CD4-positive, alpha-beta T cell treated with Interferon alpha-2 for 1 hour (primary cell): ENCODE measurements at places on chromosomes 1 and 21.

DNA sequence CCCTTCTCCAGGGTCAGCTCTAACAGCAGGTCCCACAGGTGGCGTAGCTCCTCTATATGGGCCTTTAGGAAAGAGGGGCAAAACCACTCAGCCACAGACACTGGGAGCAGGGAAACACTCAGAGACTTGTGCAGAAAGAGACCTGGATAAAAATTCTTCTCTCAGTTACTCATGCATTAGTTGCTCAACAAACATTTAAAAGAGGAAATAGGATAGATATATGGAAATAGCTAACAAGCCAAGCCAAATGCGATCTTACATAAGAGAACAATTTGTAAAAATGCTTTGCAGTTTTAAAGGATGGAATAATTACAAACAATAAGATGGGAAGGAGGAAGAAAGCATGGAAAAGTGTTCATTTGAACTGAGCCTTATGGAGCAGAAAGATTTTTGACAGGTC lies 4.9 kb downstream of the SPTA1 start:
- no peak for DNase-seq

GRCh38 chr1:58895082-58895481 lies 111.2 kb upstream of the JUN start:
- no peak for DNase-seq

DNA sequence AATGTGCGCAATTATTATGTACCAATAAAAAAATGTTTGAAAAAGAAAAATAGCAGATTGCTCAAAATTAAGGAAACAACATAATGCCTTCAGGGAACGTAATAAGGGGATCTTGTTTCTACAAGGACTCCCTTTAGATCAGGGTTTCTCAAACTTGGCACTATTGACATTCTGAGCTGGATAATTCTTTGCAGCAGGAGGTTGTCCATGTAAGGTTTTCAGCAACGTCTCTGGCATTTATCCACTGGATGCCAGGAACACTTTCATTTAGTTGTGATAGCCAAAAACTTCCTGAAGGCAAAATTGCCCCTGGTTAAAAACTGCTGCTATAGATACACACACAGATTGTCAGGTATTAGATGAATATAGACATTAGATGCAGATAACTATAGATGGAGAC lies 666.7 kb upstream of the ADAMTS5 start:
- DNase-seq: no peak

- DNase-seq: no peak
Measured at GRCh38 chr1:212512816-212513559, 80.3 kb downstream of the NENF start.

DNA sequence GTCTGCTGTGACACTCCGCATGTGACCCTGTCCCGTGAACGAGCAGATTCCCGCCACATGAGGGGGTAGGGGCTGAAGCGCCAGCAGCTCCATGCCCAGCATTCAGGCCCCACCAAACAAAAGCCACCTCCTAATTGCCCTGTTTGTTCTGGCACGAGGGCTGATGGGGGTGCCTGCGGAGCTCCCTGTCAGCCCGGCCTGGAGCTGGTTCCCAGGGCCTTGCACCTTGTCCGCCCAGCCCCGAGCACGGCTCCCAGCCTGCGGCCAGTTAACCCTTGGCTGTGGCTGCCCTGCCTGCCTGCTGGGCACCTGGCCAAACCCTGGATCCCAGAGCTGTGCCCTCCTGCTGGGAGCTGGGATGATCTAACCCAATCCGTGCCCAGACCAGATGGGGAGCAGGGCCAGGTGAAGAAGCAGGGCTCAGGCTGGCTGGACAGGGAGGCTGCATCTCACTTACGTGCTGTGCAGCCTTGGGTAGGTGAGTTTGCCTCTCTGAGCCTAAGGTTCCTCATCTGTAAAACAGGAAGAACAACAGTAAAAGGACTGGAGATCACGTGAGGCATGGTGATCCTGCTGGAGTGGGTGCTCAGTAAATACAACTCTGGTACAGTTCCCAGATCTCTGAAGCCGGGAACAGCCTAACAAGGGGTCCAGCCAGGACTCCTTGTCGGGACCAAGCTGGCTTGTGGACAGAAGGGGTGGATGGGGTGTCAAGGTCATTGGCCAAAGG lies 110.9 kb upstream of the IFFO2 start:
- no peak for DNase-seq

GRCh38 chr1:31848381-31848897 lies 32.6 kb upstream of the SPOCD1 start:
- DNase-seq: peak; percentile 61

DNA sequence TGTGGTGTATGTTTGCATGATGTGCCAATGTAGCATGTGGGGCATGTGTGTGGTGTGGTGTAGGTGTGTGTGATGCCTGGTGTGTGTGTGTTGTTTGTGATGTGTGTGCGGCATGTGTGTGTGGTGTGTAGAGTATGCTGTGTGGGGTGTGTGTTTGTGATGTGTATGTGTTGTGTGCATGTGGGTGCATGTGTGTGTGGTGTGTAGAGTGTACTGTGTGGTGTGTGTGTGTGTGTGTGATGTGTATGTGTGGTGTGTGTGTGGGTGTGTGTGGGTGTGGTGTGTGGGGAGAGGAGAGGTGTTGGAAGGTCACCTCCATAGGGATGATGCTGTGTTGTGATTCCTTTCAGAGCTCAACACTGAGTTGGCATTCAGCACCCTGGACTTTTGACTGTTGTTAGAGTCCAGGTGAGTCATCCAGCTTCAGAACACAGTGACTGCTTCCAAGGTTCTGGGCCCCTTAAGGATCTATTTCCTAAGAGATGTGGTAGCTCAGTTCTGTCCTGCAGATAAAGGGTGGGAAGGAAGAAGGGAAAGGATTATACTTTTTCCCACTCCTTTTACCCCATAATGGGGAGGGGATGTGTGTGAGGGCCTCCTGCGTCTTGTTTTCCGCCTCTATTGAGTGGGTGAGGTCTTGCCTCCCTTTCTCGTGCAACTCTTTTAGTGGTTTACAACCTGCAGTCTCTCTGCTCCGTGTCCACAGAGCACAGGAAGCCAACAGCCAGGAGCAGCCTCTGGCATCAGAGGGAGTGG lies 47.6 kb downstream of the RHOU start:
- no peak for DNase-seq

- no peak for DNase-seq
Measured at GRCh38 chr1:28266920-28267322, 7.6 kb downstream of the SESN2 start.

GRCh38 chr1:12166834-12167492 lies at the start of gene TNFRSF1B:
TSS of gene TNFRSF1B (plus strand) at chr1:12166991. CDS start at chr1:12167092, 101 bp downstream.
- DNase-seq: peak; percentile 75

- DNase-seq: no peak
Measured at GRCh38 chr1:198486903-198487302, 53.6 kb downstream of the ATP6V1G3 start.

DNA sequence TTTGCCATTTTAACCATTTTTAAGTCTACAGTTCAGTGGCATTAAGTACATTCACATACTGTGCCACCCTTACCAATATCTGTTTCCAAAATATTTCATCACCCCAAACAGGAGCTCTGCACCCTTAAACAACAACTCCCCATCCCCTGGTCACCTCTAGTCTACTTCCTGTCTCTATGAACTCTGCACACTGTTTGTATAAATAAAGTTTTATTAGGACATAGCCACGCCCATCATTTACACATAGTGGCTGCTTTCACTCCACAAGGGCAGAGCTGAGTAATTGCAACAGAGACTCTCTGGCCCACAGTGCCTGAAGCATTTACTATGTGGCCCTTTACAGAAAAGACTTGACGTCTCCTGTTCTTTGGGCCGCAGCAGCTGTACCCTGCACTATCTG lies 30.1 kb downstream of the KCNAB2 start:
- DNase-seq: no peak

DNA sequence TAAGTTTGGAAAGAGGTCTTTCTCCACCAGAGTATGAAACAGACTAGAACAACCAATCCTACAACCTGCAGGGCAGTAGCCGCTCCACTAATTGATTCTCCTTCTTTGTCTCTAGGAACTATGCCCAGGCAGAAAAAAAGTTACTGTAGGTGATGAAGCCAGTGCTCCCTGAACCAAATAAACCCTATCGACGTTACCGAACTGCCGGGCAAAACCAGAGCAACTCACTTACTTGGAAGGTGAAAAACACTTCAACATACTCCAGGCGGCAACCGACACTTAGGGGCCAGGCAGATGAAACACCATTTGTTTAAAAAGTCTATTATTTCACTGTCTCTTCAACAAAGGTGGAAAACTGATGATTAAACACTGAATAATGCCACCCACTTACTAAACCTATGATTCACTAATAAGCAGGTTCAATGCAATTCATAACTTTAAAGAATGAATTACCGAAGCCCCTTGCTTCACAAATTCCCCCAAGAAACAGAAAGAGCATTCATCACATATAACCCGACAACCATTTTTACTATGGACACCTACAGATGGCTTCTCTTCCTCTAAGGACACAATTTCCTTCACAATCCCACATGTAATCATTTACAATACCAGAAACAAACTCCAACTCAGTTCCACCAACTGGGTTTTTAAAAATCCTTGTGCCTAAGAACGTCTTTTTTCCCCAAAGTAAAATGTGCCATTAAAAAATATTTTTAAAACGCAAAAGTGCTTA lies 1.6 kb downstream of the NRIP1 start:
- DNase-seq: peak; percentile 22

- DNase-seq: no peak
Measured at GRCh38 chr1:192589813-192590212, 14.2 kb downstream of the RGS1 start.

- DNase-seq: no peak
Measured at GRCh38 chr1:15275921-15276683, 29.1 kb downstream of the FHAD1 start.

DNA sequence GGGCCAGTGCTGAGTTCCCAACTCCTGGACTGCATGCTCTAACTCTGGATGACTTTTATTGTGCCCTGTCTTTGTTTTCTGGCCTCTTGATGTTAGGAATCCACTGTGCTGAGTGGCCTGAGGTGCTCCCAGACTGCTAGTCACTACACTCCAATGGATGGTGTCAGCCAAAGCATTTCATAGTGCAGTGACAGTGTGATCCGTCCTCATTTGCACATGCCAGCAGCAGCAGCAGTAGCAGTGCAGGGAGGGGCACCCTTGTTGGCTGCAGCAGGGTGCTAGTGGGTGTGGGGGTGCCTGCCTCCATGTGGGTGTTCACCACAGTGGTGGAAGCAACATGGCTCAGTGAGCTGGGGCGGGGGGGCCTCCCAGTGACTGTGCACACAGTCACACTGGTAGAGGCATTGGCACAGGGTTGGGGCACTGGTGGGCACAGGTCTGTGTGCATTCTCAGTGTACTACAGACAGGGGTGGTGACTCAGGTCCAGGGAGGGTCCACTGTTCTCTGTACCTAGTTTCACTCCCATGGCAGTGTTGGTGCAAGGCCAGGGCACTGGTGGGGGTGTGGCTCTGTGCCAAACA lies 214.0 kb downstream of the ZC3H11B start:
- DNase-seq: no peak

- no peak for DNase-seq
Measured at GRCh38 chr1:202644219-202645096, 65.8 kb downstream of the SYT2 start.

DNA sequence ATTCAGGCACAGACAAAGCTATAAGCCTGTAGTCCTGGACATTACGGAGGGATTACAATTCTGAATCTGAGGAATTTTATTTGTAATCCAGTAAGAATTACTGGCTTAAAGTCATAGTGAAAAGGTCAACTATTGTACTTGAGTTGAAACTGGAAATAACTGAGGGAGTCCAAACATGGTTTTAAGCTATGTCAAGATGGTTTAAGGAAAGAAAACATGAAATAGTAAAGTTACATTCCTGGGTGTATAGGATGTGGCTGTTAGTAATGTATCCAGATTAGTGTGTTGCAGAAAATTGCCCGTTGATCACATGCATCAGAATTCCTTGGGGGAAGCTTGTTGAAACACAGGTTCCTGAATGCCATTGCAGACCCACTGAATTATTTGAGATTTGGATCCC lies 124.8 kb upstream of the GORAB start:
- no peak for DNase-seq

DNA sequence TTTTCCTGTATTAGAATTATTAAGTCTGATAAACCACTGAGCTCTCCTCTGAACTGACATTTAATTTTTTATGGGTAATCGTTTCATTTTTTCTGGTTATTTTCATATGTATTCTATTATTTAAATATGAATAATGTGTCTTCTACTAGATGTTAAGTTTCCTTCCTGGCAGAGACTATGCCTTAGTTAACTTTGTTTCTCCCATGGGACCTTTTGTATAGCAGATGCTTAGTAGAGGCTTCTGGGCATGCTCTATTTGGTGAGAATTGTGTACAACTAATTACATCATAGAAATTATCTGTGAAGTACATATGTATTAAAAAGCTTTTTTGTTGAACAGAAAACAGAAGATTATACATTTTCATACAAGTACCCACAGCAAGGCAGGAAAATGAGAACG lies 23.4 kb downstream of the CTBS start:
- DNase-seq: no peak

DNA sequence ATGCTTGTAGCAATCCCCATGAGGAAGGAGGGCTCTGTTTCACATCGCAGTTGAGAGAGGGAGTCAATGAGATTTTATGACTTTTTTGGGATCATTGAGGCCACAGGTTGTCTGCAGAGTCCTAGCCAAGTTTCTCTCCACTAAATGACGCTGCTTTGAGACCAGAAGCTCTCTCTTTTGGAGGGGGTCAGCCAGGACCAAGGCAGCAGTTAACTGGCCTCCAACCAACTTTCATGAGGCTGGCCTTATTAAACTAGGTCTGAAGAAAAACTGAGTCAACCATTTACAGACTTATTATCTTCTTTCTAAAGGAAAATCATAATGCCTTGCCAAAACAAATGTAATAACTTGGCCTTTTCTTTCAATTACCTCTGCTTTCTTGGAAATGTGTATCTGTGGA lies 8.6 kb downstream of the WLS start:
- DNase-seq: no peak

DNA sequence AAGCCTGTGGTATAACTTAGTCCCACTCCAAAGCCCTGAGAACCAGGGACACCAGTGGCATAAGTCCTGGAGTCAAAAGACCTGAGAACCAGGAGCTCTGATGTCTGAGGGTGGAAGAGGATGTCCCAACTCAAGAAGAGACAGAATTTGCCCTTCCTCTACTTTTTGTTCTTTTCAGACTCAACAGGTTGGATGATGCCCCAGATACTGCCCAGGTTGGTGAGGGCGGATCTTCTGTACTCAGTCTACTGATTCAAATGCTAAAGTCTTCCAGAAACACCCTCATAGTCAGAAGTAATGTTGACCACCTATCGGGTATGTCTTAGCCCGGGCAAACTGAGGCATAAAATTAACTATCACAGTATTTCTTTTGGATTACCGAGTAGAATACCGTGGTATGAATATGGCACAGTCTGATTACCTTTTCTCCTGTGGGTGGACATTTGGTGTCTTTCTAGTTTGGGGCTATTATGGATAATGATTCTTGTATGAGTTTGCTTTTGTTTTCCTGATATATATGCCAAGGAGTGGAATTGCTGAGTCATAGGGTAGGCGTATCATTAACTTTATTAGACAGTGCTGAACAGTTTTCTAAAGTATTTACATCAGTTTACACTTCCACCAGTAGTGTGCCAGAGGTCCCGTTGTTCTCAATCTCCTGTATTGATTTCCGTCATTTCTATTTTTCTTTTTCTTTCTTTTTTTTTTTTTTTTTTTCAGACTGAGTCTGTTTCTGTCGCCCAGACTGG lies 3.2 kb upstream of the CHAF1B start:
- DNase-seq: no peak
